ENCODE measurements at places on chromosomes 7 and 10. TPM values are rescaled to one million over a fixed set of nuclear protein-coding genes. Genes with fewer than 3 reads are reported as not detected.

PPP1R3A gene
- not detected for total RNA-seq

ARHGEF35 gene
- total RNA-seq: 8.2 TPM

ADAM22 gene
- 1.2 TPM for total RNA-seq

POU6F2 gene
- not detected for total RNA-seq

UNCX gene
- total RNA-seq: not detected

PYROXD2 gene
- 29.3 TPM for total RNA-seq
